Stimulated activated CD8-positive, alpha-beta memory T cell treated with anti-CD3 and anti-CD28 coated beads, Interleukin-15, amount 100 ng/mL, for 24 hours (primary cell): ENCODE measurements at places on chromosomes 12 and 14.

DNA sequence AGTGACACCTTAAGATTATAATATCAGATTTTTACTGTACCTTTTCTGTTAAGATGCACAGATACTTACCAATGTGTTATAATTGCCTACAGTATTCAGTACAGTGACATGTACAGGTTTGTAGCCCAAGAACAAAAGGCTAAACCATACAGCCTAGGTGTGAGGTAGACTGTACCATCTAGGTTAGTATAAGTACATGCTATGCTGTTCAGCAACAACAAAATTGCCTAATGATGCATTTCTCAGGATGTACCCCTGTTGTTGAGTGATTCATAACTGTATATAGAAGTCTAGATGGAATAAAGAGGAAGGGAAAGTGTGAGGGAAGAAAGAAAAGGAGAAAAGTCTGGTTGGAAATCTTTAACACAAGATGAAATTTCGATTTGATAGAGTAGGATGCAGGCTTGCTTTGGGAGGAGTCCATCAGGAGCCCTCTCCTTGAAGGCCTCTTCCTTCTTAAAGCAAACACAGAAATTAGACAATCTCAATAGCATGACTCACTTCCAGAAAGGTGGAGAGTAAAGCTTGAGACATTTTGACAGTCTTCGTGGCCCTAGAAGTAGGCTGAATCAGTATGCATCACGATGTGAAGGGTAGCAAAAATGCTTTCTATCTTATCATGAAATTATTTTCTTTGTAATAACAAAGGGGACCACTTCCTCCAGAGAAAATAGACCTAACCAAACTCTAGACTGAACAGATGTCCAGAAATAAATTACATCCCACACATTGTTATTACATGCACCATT lies 191.5 kb downstream of the SYT1 start:
- no peak for DNase-seq

DNA sequence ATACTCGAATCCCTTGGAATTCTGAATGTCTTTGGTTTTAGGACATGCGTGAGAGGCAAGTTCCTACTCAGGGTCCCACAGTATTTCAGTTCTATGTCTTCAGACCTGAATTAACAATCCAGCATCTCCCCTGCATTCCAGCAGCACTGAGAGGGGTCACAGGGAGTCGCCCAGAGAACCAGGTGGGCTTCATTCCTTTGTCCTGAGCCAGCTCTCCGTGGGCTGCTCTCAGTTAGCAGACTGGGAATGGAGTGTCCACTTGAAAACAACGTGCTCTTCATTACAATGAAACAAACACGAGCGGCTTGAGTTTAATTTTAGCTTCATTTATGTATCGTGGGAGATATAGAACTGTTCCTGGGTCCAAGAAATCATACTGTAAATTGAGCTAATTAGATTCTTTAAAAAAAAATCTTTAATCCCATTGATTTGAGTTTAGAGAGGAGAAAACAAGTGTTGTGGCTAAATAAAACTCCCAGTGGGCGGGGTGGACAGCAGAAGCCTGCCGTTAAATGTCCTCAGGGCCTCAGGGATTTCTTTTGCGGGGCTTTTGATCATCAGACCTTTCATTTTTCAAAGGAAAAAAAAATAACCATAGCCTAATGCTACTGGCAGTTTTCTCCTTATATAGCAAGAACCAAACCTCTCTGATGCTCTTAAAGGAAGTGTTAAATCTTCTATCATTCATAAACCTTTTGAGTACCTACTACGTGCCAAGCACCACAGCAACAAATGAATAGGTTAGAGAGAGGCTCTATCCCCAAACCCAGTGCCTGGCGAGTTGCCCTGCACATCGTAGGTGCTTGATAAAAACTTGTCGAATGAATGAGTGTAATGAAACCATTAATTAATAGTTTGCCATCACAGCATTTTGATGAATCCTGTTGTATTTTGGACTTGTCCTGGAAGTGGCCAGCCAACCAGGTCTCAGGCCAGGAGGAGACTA lies 140.4 kb downstream of the CHST11 start:
- DNase-seq, result no peak

DNA sequence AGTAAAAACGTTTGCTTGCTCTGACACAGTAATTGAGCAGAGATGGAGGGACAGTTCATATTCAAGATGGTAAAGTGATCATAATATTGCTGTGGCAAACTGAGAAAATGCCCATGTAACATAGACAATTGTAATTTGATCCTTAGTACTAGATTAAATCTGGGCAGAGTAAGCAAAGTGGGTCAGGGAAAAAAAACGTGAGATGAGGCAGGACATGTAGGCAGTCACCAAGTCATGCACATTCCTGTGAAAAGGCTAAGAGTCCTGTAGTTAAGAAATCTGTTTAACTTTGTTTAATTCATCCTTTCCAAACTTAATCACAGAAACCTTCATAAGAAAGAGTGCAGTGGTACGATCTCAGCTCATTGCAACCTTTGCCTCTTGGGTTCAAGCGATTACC lies 16.1 kb downstream of the BTBD7 start:
- DNase-seq, result no peak

- DNase-seq, result no peak
These were observed 156.3 kb downstream of the TMX1 start for GRCh38 chr14:51396222-51396815.

DNA sequence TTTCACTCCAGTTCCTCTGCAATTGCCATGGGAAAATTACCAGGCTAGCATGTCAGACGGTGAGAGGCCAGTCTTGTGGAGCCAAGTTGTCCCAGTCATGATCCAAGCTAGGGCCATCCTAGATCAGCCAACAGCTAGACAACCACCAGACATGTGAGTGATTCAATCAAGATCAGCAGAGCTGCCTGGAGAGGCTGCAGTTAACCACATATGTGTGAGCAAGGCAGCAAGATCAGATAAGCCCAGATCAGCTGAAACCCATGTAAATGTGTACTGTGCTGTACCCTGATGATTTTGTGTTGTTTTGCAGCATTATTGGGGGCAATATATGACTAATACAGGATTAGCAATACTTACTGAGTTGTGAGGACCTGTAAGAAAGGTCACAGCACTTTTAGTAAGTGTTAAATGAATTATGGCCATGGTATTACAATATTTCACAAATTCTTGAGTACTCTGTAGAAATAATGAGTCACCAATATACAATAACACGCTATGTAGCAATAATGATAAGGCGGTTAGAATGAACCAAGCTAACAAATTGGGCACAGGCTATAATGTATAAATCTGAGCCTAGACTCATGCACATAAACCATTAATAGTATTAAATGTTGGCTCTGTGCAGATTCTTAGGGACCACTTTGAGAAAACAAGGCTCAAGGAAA lies 91.4 kb downstream of the SUDS3 start:
- no peak for DNase-seq

DNA sequence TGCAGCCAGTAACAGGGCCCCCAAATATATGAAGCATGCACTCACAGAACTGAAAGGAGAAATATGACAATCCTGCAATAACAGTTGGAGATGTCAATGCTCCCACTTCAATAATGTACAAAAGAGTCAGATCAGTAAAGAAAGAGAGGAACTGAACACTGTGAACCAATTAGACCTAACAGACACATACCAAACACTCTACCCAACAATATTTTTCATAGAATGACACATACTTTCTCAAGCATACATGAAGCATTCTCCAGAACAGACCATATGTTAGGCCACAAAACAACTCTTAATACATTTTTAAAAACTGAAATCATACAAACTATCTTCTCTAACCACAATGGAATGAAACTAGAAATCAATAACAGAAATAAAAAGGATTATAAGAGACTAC lies 80.2 kb downstream of the ELK3 start:
- DNase-seq, result no peak

DNA sequence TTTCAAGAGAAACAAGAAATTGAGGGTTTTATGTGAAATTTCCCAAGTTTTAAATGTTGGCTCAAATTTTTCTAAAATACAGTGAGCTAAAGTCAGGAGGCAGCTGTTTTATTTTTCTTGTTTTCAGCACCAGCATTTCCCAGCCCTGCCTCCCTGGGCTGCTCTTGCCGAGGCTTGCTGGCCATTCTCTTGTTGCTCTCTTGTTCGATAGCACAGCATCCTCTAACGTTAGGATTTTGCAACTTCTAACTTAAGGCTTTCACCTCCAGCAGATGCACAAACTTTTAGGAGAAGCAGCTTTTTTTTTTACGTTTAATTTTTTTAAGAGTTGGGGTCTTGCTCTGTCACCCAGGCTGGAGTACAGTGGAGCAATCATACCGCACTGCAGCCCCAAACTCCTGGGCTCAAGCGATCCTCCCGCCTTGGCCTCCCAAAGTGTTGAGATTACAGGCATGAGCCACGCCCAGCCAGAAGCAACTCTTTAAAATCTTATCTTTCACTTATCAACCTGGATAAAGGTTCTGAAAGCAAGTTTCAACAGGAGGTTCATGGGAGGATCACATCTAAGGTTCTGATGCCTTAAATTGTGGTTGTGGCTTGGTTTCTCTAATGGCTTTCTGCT lies 40.2 kb downstream of the B4GALNT3 start:
- DNase-seq, result no peak

GRCh38 chr14:96249029-96249428 lies 7.0 kb upstream of the BDKRB1 start:
- DNase-seq, result no peak

DNA sequence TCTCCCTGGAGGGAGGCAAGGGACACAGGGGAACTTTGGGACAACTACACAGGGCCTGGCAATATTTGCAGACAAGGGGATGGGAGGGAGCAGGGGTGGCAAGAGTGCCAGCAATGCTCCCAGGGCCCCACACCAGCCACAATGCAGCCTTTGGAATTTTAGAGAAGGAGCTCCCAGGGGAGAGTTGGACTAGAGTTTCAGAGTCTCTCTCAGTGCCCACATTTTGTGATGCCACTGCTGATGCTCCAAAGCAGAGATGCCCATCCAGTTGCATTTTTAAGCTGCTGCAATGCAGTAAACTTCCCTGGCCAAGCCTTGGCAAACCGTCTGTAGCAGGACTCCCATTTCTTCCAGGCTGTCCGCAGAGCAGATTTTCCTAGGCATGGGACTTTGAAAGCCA lies 98.9 kb downstream of the ZFP36L1 start:
- DNase-seq, result no peak

DNA sequence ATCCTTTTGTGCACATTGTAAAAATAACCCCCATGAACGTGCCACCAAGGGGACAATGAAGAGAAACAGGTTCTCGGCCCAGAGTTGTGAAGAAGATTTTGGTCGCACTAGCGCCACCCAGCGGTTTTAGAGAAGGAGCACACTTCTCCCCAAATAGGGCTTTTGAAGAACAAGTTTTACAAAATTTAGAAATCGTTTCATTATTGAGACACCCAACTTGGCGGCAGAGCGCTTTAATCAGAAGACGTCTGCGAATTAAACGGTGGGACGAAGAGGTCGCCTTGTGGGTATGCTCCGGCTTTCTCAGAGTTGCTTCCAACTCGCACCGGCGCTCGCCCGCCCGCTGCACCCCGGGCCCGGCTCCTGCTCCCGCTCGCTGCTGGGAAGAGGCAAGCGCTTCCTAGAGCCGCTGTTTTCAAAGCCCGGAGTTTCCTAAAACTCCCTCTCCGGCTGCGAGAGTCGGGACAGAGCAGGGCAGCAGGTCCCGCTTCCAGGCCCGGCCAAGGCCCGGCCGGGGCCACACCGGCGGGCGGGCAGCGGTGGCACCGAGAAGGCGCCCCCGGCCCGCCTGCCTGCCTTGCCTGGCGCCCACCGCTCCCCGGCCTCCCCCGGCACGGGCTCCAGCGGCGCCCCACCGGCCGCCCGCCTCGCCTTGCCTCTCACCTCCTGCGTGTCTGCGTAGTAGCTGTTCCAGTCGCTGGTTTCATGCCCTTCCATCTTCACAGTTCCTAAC lies 645 bp downstream of the FOXA1 start:
- no peak for DNase-seq

- DNase-seq, result no peak
These were observed 34.2 kb downstream of the DTX1 start for GRCh38 chr12:113090740-113091139.

- no peak for DNase-seq
These were observed 126.5 kb downstream of the PDE3A start for GRCh38 chr12:20494851-20495250.

GRCh38 chr14:65866886-65867285 lies 454.4 kb downstream of the FUT8 start:
- no peak for DNase-seq

GRCh38 chr12:105420046-105420445 lies 89.6 kb downstream of the C12orf75 start:
- no peak for DNase-seq

- no peak for DNase-seq
These were observed 228.2 kb upstream of the PPFIA2 start for GRCh38 chr12:81987371-81987770.

GRCh38 chr12:14834509-14834908 lies 8.8 kb downstream of the ART4 start:
- no peak for DNase-seq

DNA sequence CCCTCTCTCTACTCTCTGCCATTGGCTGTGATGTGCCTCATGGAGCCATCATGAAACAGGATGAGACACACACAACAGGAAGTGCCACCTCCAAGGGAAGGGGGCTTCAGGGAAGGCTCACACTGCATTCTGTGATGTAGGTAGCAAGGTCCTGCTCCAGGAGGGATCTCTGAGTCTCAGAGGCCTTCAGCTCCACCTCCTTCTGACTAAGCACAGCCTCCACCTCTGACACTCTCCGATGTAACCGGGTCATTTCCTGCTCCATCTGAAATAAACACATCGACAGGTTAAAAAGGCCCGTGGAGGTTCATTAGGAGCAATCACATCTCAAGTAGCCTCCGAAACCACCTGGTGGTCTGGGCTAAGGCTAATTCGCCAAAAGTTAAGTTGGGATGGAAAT lies 93.3 kb downstream of the CIT start:
- no peak for DNase-seq

GRCh38 chr14:88947646-88948598 lies 123.5 kb downstream of the TTC8 start:
- no peak for DNase-seq

GRCh38 chr12:124148481-124149273 lies 146.2 kb upstream of the RFLNA start:
- DNase-seq, result no peak

GRCh38 chr12:50196537-50196936 lies 29.4 kb upstream of the CERS5 start:
- no peak for DNase-seq

GRCh38 chr12:106181401-106182114 lies 42.8 kb upstream of the NUAK1 start:
- no peak for DNase-seq

GRCh38 chr12:47758834-47759690 lies at the start of gene RAPGEF3:
Gene RAPGEF3 (minus strand): TSS chr12:47758880. CDS start chr12:47758556, 324 bp downstream.
- DNase-seq, result no peak

GRCh38 chr12:101878243-101878821 lies 952 bp downstream of the DRAM1 start:
- no peak for DNase-seq

DNA sequence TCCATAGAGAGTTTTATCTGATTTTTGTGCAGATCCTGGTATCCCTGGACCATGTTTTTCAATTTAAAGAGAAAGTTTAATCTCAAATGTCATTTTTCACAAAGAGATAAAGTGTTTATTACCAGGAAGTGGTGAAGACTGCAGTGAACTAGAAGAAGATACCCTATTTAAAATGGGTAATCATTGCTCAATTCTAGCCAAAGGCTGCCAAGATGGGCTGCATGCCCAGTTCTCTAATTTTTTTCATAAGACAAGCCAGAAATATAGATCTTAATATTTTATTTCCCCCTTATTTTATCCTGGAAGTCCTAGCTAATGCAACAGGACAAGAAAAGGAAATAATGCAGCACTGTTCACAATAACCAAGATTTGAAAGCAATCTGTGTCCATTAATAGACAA lies 343.5 kb downstream of the PCNX1 start:
- no peak for DNase-seq
